NCI-H2081 treated with DMSO at 0.1 percent for 48 hours (cell line): ENCODE measurements at places on chromosomes 11 and 22.

DNA sequence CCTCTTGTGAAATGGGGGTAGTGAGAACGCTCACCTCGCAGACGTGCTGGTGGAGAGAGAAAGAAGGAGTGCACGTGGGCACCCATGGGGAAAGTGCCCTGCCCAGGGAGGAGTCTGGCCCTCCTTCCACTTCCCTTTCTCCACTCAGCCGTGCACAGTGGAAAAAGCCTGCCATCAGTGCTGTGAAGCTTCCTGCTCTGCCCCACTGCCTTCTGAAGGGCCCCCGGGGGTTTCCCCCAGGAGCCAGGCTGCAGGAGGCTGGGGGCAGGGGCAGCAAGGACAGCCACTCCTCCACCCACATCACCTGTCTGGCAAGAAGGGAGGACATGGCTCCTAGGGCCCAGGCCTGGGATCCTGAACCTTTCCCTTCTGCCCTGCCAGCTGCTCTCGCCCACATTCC, 7.6 kb downstream of the TP53I11 start:
- DNase-seq: no peak

GRCh38 chr11:83070731-83071566, 748 bp downstream of the RAB30 start:
- DNase-seq: no peak

DNA sequence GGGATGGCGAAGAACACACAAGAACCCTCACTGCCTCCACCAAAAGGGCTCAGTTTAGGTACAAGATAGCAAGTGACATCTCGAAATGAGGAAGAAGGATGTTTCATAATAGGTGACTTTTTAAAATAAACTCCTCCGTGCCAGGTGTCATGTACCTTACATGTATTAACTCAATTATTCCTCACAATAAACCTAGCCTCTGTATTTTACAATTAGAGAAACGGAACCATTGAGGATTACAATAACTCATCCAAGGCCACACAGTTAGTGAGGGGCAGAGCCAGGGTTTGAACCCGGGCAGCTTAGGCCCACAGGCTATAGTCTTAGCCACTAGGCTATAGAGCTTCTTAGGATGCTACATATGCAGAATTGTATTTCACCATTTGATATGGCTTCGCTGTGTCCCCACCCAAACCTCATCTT, 965 bp upstream of the PAMR1 start:
- DNase-seq: no peak

DNA sequence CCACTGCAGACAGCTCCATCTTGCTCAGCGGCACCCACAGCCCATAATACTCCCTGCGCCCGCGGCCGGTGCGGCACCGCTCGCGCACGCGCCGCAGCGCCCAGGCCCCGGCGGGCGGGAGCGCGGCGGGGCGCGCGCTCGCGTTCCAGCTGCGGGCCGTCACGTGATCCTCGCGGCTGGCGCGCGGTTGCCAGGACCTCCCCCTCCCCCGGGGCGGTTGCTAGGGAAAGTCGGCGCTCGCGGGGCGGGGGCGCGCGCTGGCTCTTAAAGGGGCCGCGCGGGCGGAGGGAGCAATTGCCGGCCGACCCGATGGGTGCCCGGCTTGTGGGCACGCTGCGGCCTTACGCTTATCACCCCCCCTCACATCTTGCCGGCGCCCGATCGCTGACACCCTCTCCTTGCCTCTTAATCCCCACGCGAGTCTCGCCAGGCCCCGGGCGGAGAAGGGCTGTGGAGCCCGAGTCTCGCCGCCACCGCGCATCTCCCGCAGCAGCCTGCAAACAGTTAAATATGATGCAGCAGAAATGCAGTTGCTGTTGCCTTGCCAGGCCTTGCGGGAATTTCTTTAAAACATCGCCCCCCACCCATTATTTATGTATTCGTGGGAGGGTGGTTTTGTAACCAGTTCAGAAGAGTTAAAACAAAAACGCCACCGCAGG, at the start of gene CBX6:
TSS of gene CBX6 (minus strand) at position 45 of the 659 bp plus-strand sequence. CDS start at position 19, 26 bp downstream.
- DNase-seq: peak; percentile 58

GRCh38 chr11:93166862-93167261, 30.9 kb downstream of the SLC36A4 start:
- DNase-seq: no peak

- DNase-seq: no peak
These were observed 41.0 kb upstream of the AQP11 start for GRCh38 chr11:77548552-77549445.

DNA sequence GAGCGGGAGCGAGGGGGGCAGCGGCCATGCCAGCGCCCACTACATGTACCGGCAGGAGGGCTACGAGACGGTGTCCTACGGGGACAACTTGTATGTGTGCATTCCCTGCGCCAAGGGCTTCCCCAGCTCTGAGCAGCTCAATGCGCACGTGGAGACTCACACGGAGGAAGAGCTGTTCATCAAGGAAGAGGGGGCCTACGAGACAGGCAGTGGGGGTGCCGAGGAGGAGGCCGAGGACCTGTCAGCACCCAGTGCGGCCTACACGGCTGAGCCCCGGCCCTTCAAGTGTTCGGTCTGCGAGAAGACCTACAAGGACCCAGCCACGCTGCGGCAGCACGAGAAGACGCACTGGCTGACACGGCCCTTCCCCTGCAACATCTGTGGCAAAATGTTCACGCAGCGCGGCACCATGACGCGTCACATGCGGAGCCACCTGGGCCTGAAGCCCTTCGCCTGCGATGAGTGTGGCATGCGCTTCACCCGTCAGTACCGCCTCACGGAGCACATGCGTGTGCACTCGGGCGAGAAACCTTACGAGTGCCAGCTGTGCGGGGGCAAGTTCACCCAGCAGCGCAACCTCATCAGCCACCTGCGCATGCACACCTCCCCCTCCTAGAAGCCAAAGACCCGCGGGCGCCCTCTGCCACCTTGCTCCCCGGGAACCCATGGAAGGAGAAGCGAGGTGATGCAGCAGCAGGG, 20.9 kb upstream of the TMEM191C start:
- no peak for DNase-seq

- no peak for DNase-seq
These were observed 316.0 kb upstream of the MTNR1B start for GRCh38 chr11:92653454-92653853.

DNA sequence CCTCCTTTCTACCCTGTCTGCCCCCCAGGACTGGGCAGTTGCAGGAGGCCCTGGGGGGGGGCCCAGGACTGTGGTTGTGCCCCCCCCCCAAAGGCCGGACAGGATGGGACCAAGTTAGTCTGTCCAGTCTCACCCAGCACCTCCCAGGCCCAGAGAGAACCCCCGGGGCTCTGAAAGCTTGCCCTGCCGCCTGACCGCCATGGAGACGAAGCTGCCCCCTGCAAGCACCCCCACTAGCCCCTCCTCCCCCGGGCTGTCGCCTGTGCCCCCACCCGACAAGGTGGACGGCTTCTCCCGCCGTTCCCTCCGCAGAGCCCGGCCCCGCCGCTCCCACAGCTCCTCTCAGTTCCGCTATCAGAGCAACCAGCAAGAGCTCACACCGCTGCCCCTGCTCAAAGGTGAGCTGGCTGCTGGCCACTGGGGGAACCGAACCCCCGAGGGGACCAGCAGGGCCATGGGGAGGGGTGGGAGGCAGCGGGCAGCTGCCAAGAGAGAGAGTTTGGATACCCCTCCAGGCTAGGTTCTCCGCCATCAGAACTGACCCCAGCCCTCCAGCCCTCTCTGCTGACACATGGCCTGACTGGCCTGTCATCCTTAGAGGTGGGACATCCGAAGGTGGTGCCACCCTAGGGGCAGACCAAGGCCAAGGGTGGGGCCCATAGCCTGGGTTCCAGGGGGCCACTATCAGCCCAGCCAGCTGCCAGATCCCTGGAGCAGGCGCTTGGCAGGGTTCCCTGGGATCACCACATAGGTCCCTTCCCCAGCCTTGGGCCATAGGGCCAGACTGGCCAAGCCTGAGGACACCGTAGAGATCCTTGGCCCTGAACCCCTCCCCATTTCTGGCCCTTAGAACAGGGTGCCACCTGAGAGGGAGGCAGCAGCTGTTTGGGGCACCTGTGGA, 1.3 kb downstream of the PPP2R5B start:
- no peak for DNase-seq

DNA sequence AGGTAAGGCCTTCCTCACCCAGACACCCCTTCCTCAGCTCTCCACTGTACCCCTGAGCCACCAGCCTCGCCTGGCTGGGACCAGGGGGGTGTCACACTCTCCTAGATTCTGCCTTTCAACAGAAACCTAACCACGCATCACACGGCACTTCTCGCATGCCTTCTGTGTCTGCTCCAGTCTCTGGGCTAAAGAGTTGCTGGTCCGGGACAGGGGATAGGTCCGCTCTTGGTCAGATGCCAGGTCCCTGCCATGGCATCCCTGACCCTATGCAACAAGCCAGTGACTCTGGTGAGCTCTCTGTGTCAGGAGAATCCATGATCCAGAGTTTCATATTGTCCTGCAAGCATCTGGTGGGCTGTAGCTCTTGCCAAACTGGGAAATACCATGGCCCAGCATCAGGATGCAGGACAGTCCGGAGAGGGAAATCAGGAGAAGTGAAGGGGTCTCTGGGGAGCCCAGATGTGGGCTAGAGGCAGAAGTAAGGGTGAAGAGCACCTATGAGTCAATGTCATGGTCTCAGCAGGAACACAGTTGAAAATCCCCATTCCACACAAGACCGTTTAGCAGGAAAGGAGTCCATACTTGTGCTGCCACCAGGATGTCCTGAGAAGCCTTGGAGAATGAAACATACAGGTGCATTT, 14.1 kb downstream of the IGLL5 start:
- no peak for DNase-seq

DNA sequence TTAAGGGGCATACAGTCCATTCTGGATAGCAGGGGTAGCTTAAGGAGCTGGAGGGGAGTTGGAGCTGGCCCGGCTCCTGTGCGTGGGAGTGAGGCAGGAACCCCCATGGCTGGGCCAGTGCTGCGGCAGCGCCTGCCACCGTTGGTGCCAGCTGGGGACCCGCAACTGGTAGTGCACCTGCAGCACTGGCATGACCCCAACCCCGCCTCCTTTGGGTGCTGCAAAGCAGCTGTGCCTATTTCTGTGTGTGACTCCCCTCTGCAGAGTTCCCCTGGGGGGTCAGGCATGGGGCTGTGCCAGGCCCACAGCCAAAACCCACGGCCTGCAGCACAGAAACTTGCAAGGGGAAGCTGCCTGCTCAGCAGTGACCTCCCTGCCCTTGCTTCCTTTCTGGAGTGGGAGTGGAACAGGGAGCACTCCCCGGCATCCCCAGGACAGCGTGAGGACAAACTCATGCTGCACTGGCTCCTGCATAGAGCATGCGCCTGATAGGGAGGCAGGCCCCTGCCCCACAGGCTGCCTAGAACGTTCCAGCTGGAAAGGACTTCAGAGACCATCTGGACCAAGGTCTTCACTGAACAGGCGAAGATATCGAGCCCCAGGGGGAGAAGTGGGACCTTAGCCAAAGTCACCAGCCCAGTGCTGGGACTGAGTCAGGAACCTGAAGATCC, 26.2 kb upstream of the RAB1B start:
- DNase-seq: no peak
